Stimulated activated naive CD8-positive, alpha-beta T cell treated with anti-CD3 and anti-CD28 coated beads, Interleukin-15, Interleukin-2, amounts not matched to agents 100 U/mL and 50 U/mL, for 24 hours (primary cell): ENCODE measurements at places on chromosomes 6 and 20.

DNA sequence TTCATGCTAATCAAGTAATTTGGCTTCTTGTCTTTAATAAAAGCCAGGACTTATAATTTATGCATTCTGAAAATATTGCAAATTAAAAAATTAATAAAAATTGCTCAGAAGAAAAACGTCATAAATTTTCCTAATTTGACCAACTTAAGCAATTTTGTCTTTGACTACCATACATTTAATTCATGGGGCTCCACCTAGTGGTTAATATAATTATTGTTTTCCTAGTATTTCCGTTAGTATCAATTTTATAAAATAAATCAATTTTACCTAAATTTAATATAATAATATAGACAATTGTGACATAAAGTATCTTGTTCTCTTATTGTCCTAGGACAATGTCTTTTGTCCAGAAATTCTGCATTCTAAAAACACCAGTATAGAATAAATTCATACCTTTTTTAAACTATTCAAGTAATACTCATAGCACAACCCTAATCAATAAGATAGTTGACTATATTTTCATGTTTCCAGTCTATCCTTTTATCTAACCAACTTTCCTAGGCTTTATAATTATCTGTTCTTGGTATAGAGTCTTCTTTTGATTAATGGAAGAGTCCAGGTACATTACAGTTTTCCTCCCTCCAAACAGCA, 319.9 kb downstream of the TRDN start:
- no peak for DNase-seq

- DNase-seq, result no peak
These were observed 16.4 kb upstream of the MAP3K4 start for GRCh38 chr6:160975162-160975561.

- DNase-seq, result no peak
These were observed 182.0 kb downstream of the DOK5 start for GRCh38 chr20:54657268-54657826.

- no peak for DNase-seq
These were observed 84.8 kb downstream of the ELOVL5 start for GRCh38 chr6:53263917-53264316.

DNA sequence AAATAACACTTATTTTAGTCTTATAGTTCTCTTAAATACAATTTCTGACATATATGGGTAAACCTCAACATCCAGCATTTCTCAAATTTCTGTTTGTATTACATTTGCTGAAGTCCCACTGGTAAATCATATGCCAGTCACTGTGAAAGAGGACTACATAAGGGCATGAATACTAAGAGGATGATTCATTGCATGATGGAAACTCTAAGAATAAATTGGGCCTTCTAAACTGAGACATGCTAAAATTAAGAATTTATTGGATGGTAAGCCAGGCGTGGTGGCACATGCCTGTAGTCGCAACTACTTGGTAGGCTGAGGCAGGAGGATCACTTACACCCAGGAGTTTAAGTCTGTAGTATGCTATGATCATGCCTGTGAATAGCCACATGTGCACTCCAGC, 12.1 kb downstream of the DEFB123 start:
- DNase-seq, result no peak

GRCh38 chr20:62762376-62762775, 33.9 kb upstream of the MRGBP start:
- no peak for DNase-seq

DNA sequence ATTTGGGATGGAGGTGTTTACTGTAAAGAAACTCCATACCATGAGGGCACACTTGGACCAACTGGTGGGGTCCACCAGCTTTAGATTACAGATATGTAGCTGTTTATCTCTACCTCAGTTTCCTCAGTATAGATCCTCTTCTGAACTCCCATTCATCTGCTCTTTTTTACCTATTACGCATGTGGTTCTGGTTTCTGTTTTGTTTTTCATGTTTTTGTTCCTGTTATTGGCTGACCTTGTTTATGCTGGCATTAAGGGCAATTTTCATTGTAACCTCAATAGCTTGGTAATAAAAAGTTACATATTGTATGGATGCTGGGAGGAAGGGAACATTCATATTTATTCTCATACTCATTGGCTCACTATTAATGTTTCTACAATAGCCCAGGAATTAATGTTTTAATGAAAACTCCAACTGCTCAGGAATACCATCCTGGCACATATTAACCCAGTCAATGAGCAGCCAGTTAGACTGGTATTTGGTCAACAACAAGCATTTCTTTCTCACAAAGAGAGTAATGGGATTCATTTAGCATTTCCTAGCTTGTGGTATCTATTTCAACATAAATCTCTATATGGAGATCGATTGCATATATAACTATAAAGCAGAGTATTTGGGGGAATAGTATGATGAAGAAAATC, 83.8 kb upstream of the FAM184A start:
- no peak for DNase-seq
